ENCODE measurements at places on chromosomes 7 and 10.

DNA sequence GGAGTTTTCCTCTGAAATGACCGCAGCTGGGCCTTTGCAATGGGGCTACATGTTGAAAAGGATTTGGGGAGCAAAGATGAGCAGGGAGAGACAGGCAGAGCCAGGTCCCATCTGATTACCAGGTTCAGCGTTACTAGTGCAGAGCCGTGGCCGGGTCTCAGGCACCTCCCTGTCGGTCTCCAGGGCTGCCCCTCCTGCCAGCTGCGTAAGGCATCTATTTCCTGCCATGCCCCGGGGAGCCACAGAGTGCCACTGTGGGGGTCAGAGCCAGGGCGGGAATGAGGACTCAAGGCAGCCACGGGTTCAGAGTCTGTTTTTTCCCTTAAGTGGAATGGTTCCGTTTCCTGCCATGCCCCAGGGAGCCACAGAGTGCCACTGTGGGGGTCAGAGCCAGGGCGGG lies 382.6 kb upstream of the SHH start:
- DNase-seq = no peak

DNA sequence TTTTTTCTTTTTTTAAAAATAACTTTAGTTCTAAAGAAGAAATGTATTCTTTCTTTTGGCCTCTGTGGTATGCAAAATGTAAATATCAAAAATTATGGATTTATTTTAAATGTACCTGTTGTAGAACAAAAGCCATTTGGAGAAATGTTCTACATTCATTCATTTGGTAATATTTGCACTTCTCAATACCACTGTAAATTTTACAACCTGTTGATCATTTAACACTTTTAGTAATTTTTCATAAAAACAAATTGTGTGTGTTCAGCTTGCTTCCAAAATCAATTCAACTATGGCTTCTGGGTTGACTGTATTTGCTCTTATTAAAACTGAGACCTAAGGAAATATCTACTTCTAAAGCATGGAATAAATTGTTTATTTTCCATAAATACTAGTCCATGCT lies 2.3 kb upstream of the IGF2BP3 start:
- DNase-seq = no peak

GRCh38 chr10:118444069-118444468 lies 101.9 kb upstream of the FAM204A start:
- DNase-seq = no peak

DNA sequence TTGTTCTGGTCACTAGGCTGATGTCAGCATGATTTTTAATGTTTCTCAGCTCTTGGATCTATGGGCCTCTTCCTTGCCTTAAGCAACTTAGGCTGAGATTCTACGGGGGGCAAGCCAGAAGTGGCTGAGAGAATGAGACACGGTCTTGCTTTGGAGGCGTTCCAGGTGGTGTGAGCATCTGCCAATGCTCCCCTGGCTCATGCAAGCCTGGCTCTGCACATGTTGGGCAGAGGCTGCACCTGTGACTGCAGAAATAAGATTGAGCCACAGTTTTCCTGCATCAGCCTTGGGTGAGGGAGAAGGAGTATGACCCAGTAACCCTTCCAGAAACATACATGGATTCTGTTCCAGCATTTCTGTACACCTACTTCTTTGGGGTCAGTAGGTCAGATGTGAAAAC lies 41.9 kb downstream of the C10orf120 start:
- no peak for DNase-seq

DNA sequence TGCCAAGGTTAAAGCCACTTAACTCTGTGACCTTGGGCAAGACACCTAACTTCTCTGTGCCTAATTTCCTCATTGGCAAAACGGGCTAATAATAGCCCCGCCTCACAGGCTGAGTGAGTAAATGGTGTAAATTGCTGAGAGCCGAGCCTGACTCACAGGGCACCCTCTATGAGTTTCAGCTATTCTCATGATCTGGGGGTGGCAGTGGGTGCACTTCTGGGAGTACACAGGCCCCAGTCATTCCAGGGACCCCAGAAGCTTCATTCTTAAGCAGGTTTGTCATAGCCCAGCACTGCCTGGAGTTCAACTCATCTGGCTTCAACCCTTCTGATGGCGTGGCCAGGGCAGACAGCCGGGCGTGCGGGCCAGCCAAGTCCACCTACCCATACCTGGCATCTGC lies 137.2 kb downstream of the GRID1 start:
- DNase-seq = peak; percentile 70

- no peak for DNase-seq
Measured at GRCh38 chr10:132906836-132907235, 35.5 kb downstream of the CFAP46 start.

- DNase-seq = no peak
Measured at GRCh38 chr7:135231686-135232085, 2.0 kb upstream of the STRA8 start.

- no peak for DNase-seq
Measured at GRCh38 chr7:46127814-46128213, 206.7 kb upstream of the IGFBP3 start.

- no peak for DNase-seq
Measured at GRCh38 chr10:65670087-65670486, 1255.7 kb upstream of the LRRTM3 start.

Measured in putamen (tissue), 1 donor.